Parietal lobe (tissue), 2 donors: ENCODE measurements at places on chromosomes 1 and 21. TPM values are rescaled to one million over a fixed set of nuclear protein-coding genes. Genes with fewer than 3 reads are reported as not detected.

FCRL3 gene
- not detected for total RNA-seq

C1orf116 gene
- under 0.01 TPM for total RNA-seq

EFNA3 gene
- total RNA-seq, result 11.3 TPM

RAB25 gene
- not detected for total RNA-seq

ARTN gene
- total RNA-seq, result 0.31 TPM

GOLT1A gene
- total RNA-seq, result not detected

RIPPLY3 gene
- total RNA-seq, result not detected

DNALI1 gene
- 11.3 TPM for total RNA-seq

CFHR4 gene
- total RNA-seq, result 0.94 TPM

SLFNL1 gene
- total RNA-seq, result 4.4 TPM

SRM gene
- 30.0 TPM for total RNA-seq

OR2T11 gene
- not detected for total RNA-seq

ARMH1 gene
- 10.6 TPM for total RNA-seq

PHC2 gene
- 59.8 TPM for total RNA-seq

RRP15 gene
- 16.6 TPM for total RNA-seq

FALEC gene
- total RNA-seq, result 1.9 TPM

CRYBG2 gene
- total RNA-seq, result 0.63 TPM

ATP6V1G3 gene
- total RNA-seq, result not detected

PSEN2 gene
- total RNA-seq, result 30.4 TPM

FMO5 gene
- total RNA-seq, result 0.63 TPM

CLCA1 gene
- not detected for total RNA-seq

USP33 gene
- total RNA-seq, result 267 TPM

TXNIP gene
- total RNA-seq, result 92.6 TPM

TLR5 gene
- total RNA-seq, result 0.63 TPM

CFAP107 gene
- total RNA-seq, result not detected

RUNX3 gene
- total RNA-seq, result not detected

PYGO2 gene
- total RNA-seq, result 15.0 TPM

ACOT7 gene
- 51.3 TPM for total RNA-seq

ESPN gene
- total RNA-seq, result under 0.01 TPM

ARID1A gene
- total RNA-seq, result 83.9 TPM

CCDC27 gene
- not detected for total RNA-seq

NR1I3 gene
- total RNA-seq, result not detected
